Thoracic aorta (tissue), 2 donors: ENCODE measurements at places on chromosomes 1 and 21.
A peak's percentile ranks its signal among the peaks of the same experiment; 100 is the strongest.

GRCh38 chr21:34779860-34780259 lies 111.1 kb downstream of the CLIC6 start:
- no peak for DNase-seq
- no peak overlapping the region for H3K4me3 ChIP-seq
- no peaks in the 10 kb centered on the region for H3K4me1 ChIP-seq
- H3K36me3 ChIP-seq: no peaks in the 10 kb centered on the region
- H3K27ac ChIP-seq: no peak overlapping the region
- no peaks in the 10 kb centered on the region for H3K27me3 ChIP-seq

DNA sequence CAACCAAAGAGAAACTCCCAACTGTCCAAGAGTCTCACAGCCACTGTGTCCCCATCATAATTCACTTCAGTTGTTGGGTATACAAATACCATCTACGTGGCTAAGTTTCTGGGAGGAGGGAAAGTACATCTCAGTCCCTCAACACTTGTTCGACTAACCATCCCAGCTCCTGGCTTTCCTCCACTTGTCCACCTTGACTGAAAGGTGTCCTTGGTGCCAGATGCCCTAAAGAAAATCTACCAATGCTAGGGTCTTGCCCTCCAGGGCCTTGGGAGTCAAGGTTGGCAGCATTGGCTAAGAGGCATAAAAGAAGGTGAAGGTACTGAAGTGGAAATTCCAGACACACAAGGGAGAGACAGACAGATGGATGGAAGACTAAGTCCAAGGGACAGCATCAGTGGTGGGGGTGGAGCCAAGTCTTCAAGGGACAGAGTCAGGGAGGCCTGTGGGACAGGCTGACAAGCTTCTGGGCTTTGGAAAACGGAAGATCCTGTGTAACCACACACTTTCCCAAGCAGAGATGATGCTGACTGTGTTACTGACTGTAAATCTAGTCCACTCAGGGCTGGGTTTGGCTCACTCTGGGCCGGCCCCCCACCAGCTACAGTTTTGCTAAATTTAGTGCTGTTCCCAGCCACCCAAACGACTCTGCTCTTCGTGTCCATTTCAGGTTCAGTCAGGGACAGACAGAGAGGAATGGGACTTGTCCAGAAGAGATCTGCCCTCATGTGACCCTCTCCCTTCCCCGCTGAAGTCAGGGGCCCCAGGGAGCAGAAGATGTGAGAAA lies 60.1 kb downstream of the CD34 start:
- H3K27me3 ChIP-seq: no peaks in the 10 kb centered on the region
- H3K36me3 ChIP-seq: no peaks in the 10 kb centered on the region
- H3K27ac ChIP-seq: peak overlapping the region; percentile 57
- no peak overlapping the region for H3K4me3 ChIP-seq
- no peak for DNase-seq
- H3K4me1 ChIP-seq: peaks cover 40% of the 10 kb centered on the region

- H3K27ac ChIP-seq: no peak overlapping the region
- H3K4me3 ChIP-seq: no peak overlapping the region
- peaks cover 6% of the 10 kb centered on the region for H3K36me3 ChIP-seq
- H3K27me3 ChIP-seq: no peaks in the 10 kb centered on the region
These were observed 32.5 kb downstream of the MACF1 start for GRCh38 chr1:39236971-39237370.

DNA sequence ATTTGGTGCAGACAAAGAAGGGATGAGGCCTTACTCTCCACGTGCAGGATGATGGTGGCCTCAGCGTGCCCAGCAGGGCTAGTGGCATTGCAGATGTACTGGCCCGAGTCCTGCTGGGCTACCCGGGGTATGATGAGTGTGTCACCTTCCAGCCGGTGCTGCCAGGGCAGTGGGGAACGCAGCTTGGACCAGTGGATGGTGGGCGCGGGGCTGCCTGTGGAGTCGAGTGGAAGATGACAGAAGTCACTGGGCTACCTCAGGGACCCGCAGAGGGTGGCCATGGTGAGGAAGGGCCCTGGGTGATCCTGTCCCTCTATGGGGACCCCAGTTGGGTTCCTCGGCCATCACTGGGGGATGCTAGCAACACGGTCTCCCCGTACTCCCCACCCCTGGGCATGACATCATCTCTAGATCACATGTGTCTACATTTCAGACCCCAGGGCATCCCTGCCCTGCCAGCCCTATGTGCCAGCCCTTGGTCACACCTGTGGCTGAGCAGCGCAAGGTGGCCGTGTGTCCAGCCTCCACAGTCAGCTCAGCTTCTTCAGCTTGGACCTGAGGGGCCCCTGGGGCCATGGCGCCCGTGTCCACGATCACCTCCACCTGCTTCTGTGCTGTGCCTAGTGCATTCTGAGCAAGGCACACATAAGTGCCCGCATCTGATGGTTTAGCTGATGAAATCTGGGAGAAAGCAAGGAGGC lies 27.4 kb downstream of the LDLRAD2 start:
- no peak for DNase-seq
- peaks cover 95% of the 10 kb centered on the region for H3K36me3 ChIP-seq
- no peaks in the 10 kb centered on the region for H3K27me3 ChIP-seq
- no peak overlapping the region for H3K27ac ChIP-seq

DNA sequence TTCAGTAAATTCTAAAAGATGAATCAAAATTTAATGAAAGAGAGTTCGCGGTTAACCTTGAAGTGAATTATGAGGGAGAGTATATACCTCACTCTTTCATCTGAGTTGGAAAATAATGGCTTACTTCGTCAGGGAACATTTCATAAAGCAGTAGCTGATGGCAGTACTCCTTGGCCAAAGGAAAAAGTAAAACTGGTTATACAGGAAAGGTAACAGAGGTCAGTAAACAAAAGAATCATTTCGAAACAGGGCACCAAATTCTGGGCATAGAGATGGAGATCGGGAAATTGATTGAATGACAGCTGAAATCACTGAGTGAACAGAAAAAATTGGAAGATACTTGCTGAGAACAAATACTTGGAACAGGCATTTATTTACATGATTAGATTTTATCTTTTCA lies 199.0 kb downstream of the OLFM3 start:
- no peaks in the 10 kb centered on the region for H3K36me3 ChIP-seq
- H3K4me1 ChIP-seq: no peaks in the 10 kb centered on the region
- no peak for DNase-seq

GRCh38 chr1:219247441-219247840 lies 73.8 kb downstream of the LYPLAL1 start:
- no peaks in the 10 kb centered on the region for H3K27me3 ChIP-seq
- H3K36me3 ChIP-seq: no peaks in the 10 kb centered on the region
- no peak overlapping the region for H3K4me3 ChIP-seq
- H3K4me1 ChIP-seq: no peaks in the 10 kb centered on the region
- no peak for DNase-seq

- peaks cover 7% of the 10 kb centered on the region for H3K36me3 ChIP-seq
- H3K27me3 ChIP-seq: no peaks in the 10 kb centered on the region
These were observed 2.3 kb downstream of the KRTCAP2 start for GRCh38 chr1:155170806-155171205.

- no peaks in the 10 kb centered on the region for H3K27me3 ChIP-seq
- DNase-seq: no peak
- H3K36me3 ChIP-seq: no peaks in the 10 kb centered on the region
- H3K27ac ChIP-seq: no peak overlapping the region
- no peaks in the 10 kb centered on the region for H3K4me1 ChIP-seq
- H3K4me3 ChIP-seq: no peak overlapping the region
These were observed 22.9 kb upstream of the PKN2 start for GRCh38 chr1:88661188-88661587.

GRCh38 chr1:37477198-37477931 lies 3.0 kb downstream of the ZC3H12A start:
- no peak for DNase-seq
- peak overlapping the region; percentile 98 for H3K27ac ChIP-seq
- H3K27me3 ChIP-seq: no peaks in the 10 kb centered on the region
- H3K4me3 ChIP-seq: peak overlapping the region; percentile 80
- H3K36me3 ChIP-seq: peaks cover 22% of the 10 kb centered on the region

DNA sequence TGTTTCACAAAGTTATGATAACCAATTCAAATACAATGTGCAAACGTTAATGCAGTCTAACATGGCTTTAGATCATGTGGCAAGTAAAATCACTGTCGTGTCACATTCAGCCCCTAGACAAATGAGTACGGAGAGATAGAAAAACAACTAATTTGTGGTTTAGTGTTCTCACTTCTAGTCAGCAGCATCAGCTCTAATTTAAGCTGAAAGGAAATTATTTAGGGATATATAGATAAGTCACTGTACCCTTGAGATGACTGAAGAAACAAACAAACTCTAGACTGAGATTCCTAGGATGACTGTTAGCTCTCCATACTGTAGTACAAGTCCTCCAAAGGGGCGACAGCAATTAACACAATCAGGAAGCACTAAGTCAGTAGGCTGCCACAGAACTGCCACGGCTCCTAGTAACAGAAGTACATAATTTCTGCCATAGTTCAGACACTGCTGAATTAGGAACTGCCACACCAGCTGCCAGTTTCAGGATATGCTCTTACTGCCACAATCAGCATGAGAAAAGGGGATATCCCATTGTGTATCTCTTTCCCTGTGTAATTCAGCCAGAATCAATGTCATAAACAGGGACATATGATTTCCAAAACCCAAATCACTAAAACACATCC lies 150.4 kb upstream of the NEGR1 start:
- no peaks in the 10 kb centered on the region for H3K36me3 ChIP-seq
- H3K27me3 ChIP-seq: no peaks in the 10 kb centered on the region
- H3K4me3 ChIP-seq: no peak overlapping the region
- DNase-seq: no peak

DNA sequence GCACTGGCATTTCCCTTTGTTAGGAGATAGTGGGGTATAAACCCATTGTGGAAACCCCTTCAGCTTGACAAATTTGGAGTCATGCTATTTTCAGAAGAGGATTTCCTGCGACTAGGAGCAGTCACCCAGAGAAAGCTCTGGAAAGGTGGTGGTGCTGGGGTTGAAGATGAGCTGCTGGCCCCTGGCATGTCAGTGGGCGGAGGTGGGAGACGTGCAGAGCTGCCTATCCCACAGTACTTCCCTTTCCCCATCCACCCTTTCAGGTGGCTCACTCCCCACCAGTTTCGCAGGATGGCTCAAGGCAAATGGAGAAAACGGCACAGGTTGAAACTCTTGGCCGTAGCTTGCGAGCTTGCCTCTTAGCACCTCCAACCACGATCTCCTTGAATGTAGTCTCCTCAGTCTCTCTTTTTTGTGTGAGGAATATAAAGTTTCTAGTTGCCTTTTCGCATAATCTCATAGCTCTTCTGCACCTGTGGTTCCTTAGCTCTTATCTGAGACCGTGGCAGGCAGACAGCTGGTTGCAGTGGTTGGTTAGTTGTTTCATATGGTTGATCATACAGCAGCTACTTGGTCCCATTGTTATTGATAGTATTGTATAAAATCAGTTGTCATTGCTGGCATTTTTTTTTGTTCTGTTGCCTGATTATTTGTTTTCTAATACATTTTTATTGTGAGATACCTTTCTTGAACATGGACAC lies 48.2 kb downstream of the ADARB1 start:
- DNase-seq: no peak
- peaks cover 3% of the 10 kb centered on the region for H3K4me1 ChIP-seq
- no peak overlapping the region for H3K27ac ChIP-seq
- H3K27me3 ChIP-seq: no peaks in the 10 kb centered on the region
- H3K36me3 ChIP-seq: no peaks in the 10 kb centered on the region
- H3K4me3 ChIP-seq: no peak overlapping the region

DNA sequence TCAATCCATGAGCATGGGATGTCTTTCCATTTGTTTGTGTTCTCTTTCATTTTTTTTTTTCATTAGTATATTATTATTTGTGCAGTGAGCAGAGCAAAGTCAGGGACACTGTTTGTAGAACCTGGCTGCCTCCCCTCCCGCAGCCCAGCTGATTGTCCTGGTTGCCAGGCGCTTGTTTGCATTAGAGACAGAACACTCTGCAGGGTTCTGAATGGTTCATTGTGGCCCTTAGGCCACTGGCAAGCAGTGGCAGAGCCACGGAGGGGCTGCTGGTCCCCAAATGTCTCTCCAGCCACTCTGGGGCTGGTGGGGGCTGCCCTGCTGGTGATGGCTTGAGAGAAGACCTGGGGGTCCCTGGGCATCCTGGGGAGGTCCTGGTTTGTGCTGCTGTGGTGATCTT lies 29.0 kb downstream of the ETS2 start:
- H3K4me3 ChIP-seq: no peak overlapping the region
- no peak for DNase-seq
- no peaks in the 10 kb centered on the region for H3K27me3 ChIP-seq
- H3K27ac ChIP-seq: no peak overlapping the region

DNA sequence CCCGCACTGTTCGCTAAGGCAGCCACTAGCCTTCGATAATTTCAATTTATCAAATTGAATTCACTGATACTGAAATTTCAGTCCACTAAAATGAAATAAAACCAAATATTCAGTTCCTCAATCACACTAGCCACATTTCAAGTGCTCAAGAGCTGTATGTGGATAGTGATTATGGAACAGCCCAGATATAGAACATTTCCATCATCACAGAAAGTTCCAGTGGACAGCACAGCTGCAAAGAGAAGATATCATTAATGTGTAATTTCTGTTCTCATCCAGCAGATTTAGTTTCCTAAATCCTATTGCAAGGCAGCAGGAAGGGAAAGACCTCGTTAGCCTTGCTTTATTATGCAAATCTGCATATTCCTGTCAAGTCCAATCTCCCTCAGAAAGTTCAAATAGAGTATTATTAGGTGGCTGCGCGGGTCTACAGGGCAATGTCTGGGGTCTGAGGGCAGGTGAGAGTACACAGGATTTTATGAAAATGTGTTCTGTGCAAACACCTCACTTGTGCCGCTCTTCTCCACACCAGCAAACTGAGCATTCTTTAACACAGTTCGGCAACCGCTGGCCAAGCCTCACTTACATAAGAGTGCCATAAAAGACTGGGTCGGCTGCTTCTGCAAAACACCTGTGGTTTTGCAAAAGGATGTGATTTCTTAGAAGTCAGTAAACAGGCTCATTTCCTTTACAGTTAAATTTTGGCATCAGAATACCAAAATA lies 22.4 kb downstream of the CAPZB start:
- no peaks in the 10 kb centered on the region for H3K36me3 ChIP-seq
- H3K27me3 ChIP-seq: no peaks in the 10 kb centered on the region
- DNase-seq: no peak
- no peak overlapping the region for H3K4me3 ChIP-seq

DNA sequence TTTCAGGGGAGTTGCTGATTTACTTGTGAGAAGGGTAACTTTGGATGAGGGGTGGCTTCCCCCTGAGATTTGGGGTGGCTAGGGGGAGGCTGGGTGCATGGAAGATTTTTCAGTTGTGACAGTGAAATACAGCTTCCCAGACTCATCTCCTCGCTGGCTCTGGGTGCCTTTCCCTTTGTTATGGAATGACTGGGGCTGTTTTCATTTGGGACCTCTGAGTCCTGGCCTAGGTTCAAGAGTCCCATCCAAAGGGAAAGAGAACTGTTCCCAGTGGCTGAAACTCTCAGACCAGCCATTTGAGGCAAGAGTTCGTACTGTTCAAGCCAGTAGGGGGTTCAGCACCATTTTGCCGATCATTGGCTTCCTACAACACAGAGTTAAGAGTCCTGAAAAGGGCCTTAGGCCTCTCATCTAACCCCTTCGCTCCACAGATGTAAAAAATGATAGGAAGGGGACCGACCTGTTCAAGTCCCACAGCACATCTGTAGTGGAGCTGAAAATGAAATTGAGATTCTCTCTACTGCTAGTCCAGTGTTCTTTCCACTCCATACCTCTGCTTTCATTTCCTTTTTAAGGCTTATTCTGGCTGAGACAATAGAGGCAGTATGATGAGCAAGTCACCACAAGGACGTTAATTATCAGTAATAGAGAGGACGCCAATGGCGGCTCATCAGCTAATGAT lies 958 bp downstream of the DDR2 start:
- peaks cover 7% of the 10 kb centered on the region for H3K4me1 ChIP-seq
- H3K27ac ChIP-seq: peak overlapping the region; percentile 91
- no peaks in the 10 kb centered on the region for H3K36me3 ChIP-seq
- H3K27me3 ChIP-seq: no peaks in the 10 kb centered on the region
- H3K4me3 ChIP-seq: peak overlapping the region; percentile 78

- H3K27ac ChIP-seq: peak overlapping the region; percentile 89
- peaks cover 100% of the 10 kb centered on the region for H3K4me1 ChIP-seq
- no peaks in the 10 kb centered on the region for H3K27me3 ChIP-seq
- H3K4me3 ChIP-seq: no peak overlapping the region
These were observed 94.9 kb downstream of the MRPL37 start for GRCh38 chr1:54294887-54295286.
